Renal cortical epithelial cell (primary cell): ENCODE measurements at places on chromosomes 2 and 18. TPM values are rescaled to one million over a fixed set of nuclear protein-coding genes. Genes with fewer than 3 reads are reported as not detected.

GRHL1 gene
- total RNA-seq = 1.7 and 4.0 TPM in 2 replicates

DDX1 gene
- 101 and 130 TPM in 2 replicates for total RNA-seq

CMPK2 gene
- 0.55 and 9.0 TPM in 2 replicates for total RNA-seq

CLIP4 gene
- 63.9 and 72.1 TPM in 2 replicates for total RNA-seq

MEMO1 gene
- 30.9 and 66.5 TPM in 2 replicates for total RNA-seq

UGT1A9 gene
- total RNA-seq = 37.2 and 110 TPM in 2 replicates

PTPRN gene
- total RNA-seq = 0.35 and 0.52 TPM in 2 replicates

GLI2 gene
- under 0.01 and 0.45 TPM in 2 replicates for total RNA-seq

OTOF gene
- under 0.01 and 0.15 TPM in 2 replicates for total RNA-seq

SLC16A14 gene
- 0.17 and 1.8 TPM in 2 replicates for total RNA-seq

ELMOD3 gene
- total RNA-seq = 17.5 and 18.6 TPM in 2 replicates

HOXD4 gene
- total RNA-seq = 6.6 and 23.2 TPM in 2 replicates

SFTPB gene
- not detected in 2 replicates for total RNA-seq

GPR155 gene
- 3.3 and 7.0 TPM in 2 replicates for total RNA-seq

LINC00305 gene
- total RNA-seq = not detected in 2 replicates

MOGAT1 gene
- total RNA-seq = not detected in 2 replicates

COL6A3 gene
- 2.5 and 3.6 TPM in 2 replicates for total RNA-seq

TBR1 gene
- under 0.01 TPM in 1 of 2 replicates, not detected in the other for total RNA-seq

MDH1B gene
- total RNA-seq = 0.87 and 3.7 TPM in 2 replicates

LRATD1 gene
- 13.4 and 17.7 TPM in 2 replicates for total RNA-seq

NYAP2 gene
- not detected in 2 replicates for total RNA-seq

DPP4 gene
- total RNA-seq = 65.7 and 374 TPM in 2 replicates

FAM124B gene
- total RNA-seq = 0.25 and 0.35 TPM in 2 replicates

PRSS56 gene
- total RNA-seq = not detected in 2 replicates

SH3RF3 gene
- total RNA-seq = under 0.01 and 0.40 TPM in 2 replicates

HYCC2 gene
- total RNA-seq = 10.9 and 17.1 TPM in 2 replicates

CNDP1 gene
- under 0.01 and 0.05 TPM in 2 replicates for total RNA-seq

KCNJ3 gene
- 0.10 and 0.17 TPM in 2 replicates for total RNA-seq

SCYGR4 gene
- total RNA-seq = not detected in 2 replicates

FAM110C gene
- 24.7 and 31.4 TPM in 2 replicates for total RNA-seq

SPAST gene
- total RNA-seq = 25.4 and 33.1 TPM in 2 replicates

HOXD1 gene
- 4.2 and 15.7 TPM in 2 replicates for total RNA-seq

PPP1R1C gene
- 1.9 and 3.5 TPM in 2 replicates for total RNA-seq

CCDC74B gene
- total RNA-seq = 0.87 and 7.2 TPM in 2 replicates

LYPD1 gene
- total RNA-seq = 9.6 and 20.7 TPM in 2 replicates

ZFP36L2 gene
- total RNA-seq = 4.5 and 20.1 TPM in 2 replicates

KHK gene
- 1.1 and 3.0 TPM in 2 replicates for total RNA-seq

HRH4 gene
- total RNA-seq = 0.05 TPM in 1 of 2 replicates, not detected in the other

CFAP53 gene
- 0.35 and 2.2 TPM in 2 replicates for total RNA-seq

CNGA3 gene
- total RNA-seq = not detected in 2 replicates

PHOSPHO2 gene
- total RNA-seq = 4.2 and 7.7 TPM in 2 replicates

MEX3C gene
- 62.3 and 67.6 TPM in 2 replicates for total RNA-seq

ZSWIM2 gene
- total RNA-seq = not detected in 2 replicates

C2orf92 gene
- total RNA-seq = 0.17 and 3.9 TPM in 2 replicates

KCNG2 gene
- total RNA-seq = 0.20 TPM in 1 of 2 replicates, not detected in the other

PCARE gene
- not detected in 2 replicates for total RNA-seq

RNU2-63P gene
- total RNA-seq = not detected in 2 replicates

DSG4 gene
- not detected in 2 replicates for total RNA-seq

CRACDL gene
- total RNA-seq = 3.0 and 6.3 TPM in 2 replicates
